Stimulated activated CD4-positive, alpha-beta T cell treated with anti-CD3 and anti-CD28 coated beads, Interleukin-1b, Interleukin-23, amount 100 ng/mL, for 48 hours (primary cell): ENCODE measurements at places on chromosomes 13 and 19.
A peak's percentile ranks its signal among the peaks of the same experiment; 100 is the strongest.

DNA sequence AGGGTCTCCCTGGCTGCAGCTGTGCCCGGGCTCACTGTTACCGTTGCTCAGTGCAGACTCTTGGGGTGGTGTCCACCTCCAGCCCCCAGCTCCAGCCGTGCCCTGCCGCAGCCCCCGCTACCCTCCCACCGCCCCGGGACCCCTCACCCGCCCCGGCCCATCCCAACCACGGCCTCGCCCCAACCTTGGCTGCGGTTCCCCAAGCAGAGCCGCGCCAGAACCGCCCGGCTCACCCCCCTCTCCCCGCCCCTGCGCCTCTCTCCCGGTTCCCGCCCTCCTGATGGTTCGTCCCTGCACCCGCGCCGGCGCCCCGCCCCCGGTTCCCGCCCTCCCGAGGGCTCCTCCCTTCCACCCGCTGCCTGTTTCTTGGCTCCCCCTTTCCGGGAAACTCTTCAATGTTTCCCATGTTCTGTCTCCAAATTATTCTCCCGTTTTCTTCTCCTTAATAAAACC is 40.3 kb downstream of the ANKRD10 start:
- peak; percentile 43 for DNase-seq

- no peak for DNase-seq
Measured at GRCh38 chr19:35348911-35349611, 1.4 kb downstream of the FFAR1 start.

GRCh38 chr13:26280822-26281221 is 26.9 kb downstream of the CDK8 start:
- DNase-seq = no peak

GRCh38 chr13:74145249-74145975 is 11.2 kb upstream of the KLF12 start:
- no peak for DNase-seq

DNA sequence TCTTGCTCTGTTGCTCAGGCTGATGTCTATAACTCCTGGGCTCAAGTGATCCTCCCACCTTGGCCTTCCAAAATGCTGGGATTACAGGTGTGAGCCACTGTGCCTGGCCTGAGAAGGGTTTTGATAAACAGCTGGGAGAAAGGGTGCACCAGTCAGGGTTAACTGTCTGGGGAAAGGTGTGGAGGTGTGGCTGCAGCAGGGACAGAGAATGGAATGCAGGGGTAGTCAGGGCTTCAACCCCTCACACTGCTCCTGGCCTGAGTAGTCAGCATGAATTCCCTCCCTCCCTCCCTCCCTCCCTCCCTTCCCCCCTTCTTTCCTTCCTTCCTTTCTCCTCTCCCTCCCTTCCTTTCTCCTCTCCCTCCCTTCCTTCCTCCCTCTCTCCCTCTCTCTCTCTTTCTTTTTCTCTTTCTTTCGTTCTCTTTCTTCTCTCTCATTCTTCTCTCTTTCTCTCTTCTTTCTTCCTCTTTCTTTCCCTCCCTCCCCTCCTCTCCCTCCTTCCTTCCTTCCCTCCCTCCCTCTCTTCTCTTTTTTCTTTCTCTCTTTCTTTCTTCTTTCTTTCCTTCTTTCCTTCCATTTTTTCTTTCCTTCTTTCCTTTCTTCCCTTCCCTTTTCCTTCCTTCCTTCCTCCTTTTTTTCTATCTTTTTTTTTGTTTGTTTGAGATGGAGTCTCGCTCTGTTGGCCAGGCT is 16.0 kb downstream of the MYO1F start:
- no peak for DNase-seq

- no peak for DNase-seq
Measured at GRCh38 chr13:113658836-113659235, 838 bp upstream of the ATP4B start.

- no peak for DNase-seq
Measured at GRCh38 chr19:45793876-45794275, 1.2 kb upstream of the DMWD start.

GRCh38 chr19:47582320-47582909 is 9.5 kb upstream of the ZNF541 start:
- no peak for DNase-seq

DNA sequence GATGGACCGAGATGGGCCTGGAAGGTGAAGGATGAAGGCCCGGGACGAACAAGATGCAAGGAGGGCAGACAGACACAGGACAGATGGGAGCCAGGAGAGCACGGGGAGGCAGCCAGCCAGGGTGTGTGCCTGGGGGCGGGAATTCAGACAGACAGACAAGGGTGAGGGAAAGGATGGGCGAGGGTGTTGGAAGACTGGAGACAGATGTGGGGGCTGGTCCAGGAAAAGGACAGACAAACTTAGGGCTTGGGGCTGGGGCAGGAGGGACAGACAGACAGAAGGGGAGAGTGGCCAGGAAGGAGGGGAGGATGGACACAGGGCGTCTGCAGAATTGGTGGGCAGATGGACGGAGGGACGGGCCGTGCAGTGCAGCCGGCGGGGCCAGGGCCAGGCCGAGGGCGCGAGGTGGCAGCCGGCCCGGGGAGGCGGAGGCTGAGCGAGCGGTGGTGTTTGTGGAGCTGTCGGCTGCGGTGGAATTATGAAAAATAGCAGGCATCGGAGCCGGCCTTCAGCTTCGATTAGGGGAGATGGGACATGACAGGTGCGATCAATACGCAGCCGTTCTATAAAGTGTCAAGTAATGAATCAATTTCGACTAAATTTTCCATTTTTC is 4.6 kb upstream of the ERFL start:
- DNase-seq = no peak

- DNase-seq = no peak
Measured at GRCh38 chr13:50352720-50353480, 337.7 kb downstream of the KCNRG start.

- no peak for DNase-seq
Measured at GRCh38 chr19:7987114-7987768, 18.2 kb downstream of the ELAVL1 start.

DNA sequence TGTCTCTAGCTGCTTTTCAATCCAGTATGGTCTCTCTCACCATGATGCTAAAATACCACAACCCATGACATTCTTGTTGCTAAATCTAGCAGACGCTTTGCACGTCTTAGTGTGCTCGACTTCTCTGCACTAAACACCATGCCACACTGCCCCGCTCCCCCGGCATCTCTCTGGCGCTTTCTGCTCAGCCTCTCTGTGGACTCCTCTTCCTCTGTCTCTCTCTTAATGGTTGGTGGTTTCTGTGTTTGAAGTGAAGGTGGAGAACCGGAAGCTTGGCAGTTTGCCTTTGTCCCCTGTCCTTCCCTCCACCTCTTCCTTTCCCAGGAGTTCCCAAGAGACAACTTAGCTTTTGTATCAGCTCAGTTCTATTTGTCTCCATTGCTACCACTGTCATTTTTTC is 8.8 kb downstream of the ERCC5 start:
- DNase-seq = no peak

DNA sequence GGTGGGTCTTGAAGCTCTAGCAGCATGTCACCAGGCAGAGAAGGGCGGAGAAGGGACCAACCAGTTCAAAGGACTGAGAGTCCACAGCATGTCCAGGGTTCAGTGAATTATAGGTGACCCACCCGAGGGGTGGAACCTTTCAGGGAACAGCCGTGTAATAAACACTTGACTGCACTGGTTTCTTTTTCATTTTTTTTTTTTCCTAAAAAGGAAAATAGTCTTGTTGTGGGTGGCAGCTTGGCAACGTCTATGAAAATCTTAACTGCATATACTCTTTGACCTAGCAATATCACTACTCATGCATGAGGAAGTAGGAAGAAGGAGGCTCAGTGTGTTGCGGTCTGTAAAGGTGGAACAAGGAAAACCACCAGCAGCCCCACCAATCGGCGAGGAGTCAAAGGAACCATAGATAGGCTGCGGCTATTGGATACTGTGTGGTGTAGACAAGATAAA is 13.0 kb upstream of the MYH14 start:
- no peak for DNase-seq

DNA sequence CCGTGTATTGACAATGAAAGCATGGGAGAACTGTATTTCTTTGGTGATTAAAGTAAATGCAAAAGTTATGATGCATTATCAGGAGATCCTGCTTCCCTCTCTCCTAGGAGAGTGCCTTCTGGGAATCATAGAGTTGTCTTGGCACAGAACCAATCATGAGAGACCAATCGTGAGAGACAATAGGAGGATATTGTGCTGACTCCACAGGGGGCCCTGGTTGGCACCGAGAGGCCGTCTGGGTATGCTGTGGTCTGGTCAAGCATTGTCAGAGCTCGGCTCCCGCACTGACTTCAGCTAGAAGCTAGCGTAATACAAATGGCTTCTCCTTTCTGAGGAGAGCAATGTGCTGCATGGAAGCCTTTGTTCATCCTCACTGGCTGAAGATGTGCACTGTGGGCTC is 131.5 kb upstream of the GJB6 start:
- DNase-seq = no peak

- no peak for DNase-seq
Measured at GRCh38 chr13:93771782-93772181, 545.2 kb downstream of the GPC6 start.

DNA sequence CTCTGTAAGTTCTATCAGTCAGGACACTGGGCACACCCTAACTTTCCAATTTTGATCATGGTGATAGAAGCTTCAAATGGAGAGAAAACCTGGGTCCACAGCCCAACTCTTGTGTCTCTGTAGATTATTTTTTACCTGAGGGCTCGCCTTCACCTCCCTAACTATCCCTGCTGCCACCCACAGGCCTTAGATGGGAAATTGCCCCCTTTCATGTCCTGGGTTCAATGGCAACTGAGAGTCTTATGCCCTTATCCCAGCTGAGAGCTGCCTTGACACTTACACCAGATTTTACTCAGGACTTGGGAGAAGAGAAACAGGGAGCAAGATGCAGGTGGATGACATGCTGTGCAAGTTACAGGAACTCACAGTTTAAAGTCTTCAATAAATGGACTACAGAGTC is 81.7 kb downstream of the RAP2A start:
- no peak for DNase-seq

- no peak for DNase-seq
Measured at GRCh38 chr13:79966059-79966458, 374.9 kb downstream of the SPRY2 start.

DNA sequence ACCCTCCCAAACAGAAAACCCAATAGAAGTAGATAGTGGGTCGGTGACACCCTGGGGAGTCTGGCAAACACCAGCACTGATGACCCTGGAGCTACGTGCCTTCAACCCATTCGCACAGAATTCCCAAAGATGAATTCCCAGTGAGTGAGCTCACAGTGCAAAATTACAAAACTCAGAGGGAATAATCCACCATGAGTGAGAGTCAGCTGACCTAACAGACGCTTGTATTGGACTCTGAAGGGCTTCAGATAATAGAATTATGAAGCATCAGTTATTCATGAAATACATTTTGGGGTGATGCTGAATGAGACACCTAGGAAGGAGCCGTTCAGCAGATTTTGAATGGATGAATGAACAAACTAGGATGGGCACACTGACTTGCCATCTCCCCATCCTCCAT is 40.2 kb downstream of the KCNC3 start:
- no peak for DNase-seq

DNA sequence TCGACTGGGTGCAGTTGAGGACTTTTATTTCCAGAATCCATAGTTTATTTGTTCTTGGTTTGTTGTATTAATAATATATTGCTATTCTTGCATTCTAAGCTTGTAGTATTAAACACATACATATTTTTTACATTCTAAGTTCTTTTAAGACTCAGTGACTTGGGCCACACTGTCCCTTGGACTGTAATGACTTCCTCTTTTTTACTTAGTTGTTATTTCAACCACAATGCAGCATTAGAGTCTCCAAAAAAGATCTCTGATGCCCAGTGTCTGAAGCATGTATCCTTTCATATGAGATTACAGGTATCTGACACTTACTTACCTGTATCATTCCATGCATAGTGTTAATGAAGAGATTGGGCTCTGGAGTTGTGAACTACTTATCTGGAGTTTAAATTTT is 864.9 kb upstream of the PCDH20 start:
- no peak for DNase-seq

DNA sequence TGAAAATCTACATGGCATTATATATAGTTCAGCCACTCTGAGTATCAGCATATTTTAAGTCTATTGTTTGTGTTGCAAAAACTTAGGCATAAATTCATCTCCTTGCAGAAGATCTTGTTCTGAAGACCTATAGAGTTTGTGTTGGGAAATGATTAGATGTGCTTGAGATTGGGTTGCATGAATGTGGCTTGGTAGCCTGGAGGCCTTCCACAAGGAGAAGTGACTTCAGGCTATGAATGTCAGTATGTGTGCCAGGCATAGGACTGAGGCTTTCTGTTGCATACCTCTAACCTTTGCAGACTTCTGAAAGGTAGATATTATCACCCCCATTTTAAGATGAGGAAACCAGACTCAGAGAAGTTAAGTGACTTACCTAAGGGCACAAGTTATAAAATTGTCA is 188.6 kb downstream of the OLFM4 start:
- no peak for DNase-seq
